ENCODE measurements at places on chromosomes 5 and 9.

- no peak for DNase-seq
Observed at GRCh38 chr5:43192558-43193180, 644 bp downstream of the NIM1K start.

GRCh38 chr5:101932599-101932998 lies 363.5 kb downstream of the SLCO4C1 start:
- no peak for DNase-seq

GRCh38 chr9:130844044-130844451 lies 9.0 kb downstream of the ABL1 start:
- no peak for DNase-seq

DNA sequence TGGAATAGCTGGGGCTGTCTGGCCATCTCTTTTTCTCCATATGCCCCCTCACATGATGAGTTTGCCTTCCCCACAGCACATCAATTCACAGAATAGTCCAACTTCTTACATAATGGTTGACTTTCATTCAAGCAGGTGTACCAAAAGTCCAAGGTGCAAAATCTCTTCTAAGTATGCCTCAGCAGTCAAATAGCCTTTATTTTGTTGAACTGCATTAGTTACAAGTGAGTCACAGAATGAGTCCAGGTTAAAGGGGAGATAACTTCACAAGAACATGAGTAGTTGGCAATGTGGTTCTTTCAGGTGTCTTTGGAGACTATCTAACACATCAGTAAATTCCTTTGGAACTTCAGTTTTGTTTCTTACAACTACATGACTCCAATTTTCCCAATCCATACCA lies 672.5 kb downstream of the PRELID2 start:
- no peak for DNase-seq

GRCh38 chr9:132752877-132753592 lies 82.8 kb downstream of the GTF3C4 start:
- no peak for DNase-seq

DNA sequence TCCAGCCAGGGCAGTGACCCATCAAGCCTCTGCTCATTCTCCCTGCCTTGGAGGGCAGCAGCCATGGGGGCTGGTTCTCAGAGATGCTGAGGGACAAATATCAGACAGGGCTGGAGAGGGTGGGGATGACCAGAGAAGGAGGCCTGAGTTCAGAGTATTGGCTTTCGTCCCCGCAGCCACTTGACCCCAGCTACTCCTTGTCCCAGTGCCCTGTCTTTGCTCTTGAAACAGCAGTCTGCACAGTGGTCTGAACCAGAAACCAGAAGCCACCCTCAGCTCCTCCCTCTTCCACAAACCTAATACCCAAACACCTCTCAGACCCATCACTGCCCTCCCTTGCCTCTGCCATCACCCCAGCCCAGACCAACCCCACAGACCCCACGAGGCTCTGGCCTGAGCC lies 36.3 kb upstream of the SMIM23 start:
- DNase-seq, result no peak

GRCh38 chr5:65152131-65152530 lies 329.6 kb downstream of the ADAMTS6 start:
- no peak for DNase-seq

DNA sequence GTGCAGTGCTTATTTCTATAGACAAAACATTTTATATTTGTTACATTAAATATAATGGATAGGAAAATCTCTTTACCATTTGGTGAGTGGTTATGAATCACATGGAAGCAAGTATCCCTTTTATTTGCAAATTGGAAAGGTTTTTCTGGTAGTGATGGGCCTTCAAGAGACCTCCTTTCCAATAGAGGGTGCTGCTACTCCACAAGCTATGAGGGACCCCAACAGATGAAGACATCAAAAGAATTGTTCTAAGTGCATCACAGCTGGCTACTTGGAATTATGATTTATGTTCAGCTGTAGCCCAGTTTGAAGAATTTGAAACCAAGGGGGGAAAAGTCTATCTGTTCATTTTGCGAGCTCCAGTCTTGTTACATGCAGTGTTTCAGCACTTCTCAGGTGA lies 493.7 kb upstream of the SGCD start:
- DNase-seq, result no peak

GRCh38 chr9:99954819-99955218 lies 48.4 kb downstream of the STX17 start:
- DNase-seq, result no peak

DNA sequence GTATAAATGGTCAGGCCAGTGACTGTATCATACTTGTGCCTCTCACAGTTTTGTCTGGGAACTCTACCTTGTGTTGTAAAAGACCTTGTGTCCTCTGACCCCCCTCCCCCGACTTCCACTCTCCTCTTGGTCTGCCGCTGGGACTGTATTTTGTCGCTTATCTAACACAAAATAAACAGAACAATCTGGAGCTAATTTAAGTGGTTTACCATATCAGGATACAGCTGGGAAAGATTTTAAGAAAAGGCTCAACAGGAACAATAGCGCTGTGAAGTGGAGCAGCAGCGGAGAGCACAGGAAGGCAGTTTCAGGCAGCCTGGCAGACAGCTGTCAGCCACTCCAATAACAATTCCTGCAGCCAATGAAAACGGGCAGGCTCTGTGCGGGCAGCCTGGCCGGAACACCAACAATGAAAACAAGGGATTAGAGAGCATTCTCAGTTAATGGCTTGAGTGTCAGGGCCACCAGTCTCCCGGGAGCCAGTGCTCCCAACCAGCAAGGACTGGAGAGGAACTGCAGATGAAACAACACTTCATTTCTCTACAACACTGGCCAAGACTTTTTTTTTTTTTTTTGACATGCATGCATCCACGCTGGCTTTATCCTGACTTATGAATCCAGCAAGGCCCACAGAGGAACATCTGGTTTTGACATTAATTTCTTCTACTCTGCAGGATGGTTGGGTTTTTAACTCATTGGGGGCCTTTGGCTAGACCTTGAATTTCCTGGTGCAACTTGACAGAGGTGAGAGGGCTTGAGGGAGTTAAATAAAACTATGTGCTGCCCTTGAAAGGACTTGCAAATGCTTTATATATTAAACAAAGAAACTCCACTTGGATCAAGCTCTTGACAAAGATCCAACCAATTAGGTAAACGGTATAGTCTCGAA lies 76.7 kb downstream of the ARSB start:
- DNase-seq, result no peak

DNA sequence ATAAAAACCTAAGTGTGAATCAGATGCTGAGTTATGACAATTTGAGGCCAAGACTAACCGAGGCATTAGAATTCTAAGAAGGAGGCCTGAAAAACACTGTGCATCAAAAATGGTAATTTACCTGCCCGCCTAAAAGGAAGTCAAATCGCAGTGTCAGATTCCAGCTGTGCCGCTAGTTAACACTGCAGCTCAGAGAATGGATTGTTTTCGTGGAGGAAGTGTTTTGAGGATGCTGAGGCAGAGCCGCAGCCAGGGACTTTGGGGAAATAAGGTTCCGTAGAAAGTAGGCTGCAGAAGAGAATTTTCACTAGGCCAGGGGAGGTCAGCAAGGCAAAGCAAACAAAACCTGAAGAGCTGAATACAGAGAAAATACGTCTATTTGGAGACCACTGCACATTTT lies 226.4 kb upstream of the ISL1 start:
- no peak for DNase-seq

- no peak for DNase-seq
Observed at GRCh38 chr5:73231246-73231778, 58.3 kb downstream of the TMEM174 start.

GRCh38 chr9:15349892-15350761 lies 43.1 kb upstream of the TTC39B start:
- DNase-seq, result no peak

GRCh38 chr5:77981820-77982219 lies 205.7 kb upstream of the TBCA start:
- no peak for DNase-seq

DNA sequence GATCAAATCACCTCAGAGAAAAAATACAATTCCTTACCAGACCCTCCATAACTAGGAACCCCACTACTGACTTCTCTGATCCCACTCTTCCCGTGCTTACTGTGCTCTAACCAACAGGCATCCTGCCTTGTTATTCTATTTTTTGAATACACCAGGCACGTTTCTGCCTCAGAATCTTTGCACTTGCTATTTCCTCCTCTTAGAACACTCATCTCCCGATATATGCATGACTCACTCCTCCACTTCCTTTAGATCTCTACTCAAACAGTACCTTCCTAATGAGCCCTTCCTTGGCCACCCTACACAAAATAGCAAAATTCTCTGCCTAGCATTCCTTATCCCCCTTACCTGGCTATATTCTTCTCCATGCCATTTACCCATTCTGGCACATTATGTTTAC lies 43.9 kb downstream of the MAPKAP1 start:
- no peak for DNase-seq

DNA sequence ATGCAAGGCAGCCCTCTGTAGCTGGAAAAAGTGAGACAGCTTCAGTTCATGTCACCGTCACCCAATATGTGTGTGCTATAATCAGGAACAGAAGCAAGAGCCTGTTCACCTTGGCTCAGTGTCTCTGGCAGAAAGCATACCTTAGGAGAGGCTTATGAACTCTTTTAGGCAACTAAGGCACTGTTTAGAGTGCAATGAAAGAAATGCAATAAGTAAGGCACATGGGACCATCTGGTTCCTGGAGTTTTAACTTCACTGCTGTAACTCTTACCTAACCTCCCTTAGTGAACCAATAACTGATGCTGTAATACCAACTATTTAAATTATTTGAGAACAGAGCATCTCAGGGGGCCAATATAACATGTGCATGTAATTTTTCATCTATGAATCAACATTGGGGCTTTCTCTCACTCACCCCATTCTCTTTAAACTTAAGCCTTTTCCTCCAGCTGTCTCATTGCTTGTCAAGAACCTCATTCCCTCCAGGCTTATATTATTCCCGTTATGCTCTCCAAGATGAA lies 32.4 kb downstream of the C9 start:
- DNase-seq, result no peak

GRCh38 chr5:181100121-181100875 lies 30.7 kb downstream of the OR2V1 start:
- no peak for DNase-seq

GRCh38 chr5:156087577-156088110 lies 239.3 kb upstream of the SGCD start:
- DNase-seq, result no peak

- no peak for DNase-seq
Observed at GRCh38 chr5:131939690-131940345, 5.6 kb downstream of the MEIKIN start.

DNA sequence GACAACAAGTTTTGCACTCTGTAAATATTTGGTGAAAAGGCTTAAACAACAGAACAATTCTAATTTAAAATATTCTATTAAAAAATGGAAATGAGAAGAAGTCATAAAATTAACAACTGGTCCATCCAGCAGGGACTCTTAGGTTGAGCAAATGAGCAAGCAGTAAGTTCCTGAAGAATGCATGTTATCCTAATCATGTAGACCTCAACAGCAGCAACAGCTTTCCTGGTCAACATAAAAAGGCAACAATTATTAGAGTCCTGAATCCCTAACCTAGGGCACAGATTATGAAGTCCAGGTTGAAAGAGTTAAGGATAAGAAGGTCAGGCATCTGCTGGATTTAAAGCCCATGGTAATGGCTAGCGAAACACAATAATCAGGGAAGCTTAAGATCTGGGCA lies 120.9 kb downstream of the SSBP2 start:
- no peak for DNase-seq

DNA sequence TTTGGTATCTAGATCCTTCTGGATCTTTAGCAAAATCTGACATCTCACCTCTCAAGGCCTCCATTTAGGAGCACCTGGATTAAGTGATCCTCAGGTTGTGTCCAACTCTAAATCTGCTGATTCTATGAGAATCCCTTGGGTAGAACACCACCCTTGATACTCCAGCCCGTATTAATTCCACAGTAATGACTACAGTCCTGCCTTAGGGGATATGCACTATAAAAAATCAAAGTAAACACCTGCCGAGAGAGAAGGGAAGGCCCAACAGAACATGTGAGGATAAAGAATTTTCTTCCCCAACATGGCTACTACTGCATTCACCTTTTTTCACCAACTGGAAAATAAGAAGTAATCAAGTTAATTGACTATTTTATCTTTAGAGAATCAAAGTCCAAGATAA lies 27.6 kb downstream of the DAP start:
- no peak for DNase-seq

- no peak for DNase-seq
Observed at GRCh38 chr9:36401164-36401740, 1.2 kb upstream of the RNF38 start.

DNA sequence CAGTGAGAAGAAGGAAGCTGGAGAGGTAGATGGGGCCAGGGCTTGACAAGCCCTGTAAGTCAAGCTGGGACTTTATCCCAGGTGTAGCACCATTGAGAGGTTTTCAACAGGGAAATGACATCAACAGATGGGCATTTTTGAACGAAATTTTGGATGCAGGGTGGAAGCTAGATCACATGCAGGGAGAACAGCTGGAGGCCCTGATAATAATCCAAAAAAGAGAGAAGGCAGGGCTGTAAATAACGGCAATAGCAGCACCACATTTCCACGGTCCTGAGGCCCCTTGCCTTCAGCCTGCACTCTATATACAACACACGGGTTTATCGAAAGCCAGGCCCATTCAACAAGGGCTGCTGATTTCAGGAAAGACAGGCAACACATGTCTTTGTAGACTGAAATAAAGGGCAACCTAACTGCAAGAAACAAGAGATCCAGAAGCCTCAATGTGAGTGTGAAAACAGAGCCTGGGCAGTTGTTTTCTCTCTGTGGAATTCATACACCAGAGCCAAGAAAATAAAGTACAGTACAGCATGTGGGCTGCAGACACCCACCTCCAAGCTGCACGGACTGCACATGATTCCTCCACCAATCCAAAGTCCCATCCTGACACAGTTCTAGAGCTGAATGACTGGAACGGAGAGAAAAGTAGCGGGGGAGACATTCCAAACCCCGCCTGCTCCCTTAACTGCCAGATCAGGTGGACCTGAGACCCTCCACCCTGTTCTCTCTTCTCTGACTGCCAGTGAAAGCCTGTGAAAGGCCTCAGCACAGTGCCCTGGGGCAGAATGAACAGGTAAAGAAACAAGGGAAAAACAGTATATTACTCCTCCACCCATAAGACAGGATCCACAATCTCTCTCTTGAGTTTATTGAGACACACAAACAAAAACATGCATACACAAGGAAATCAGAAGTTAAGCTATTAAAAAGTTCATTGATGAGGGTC lies 36.3 kb downstream of the KLHL3 start:
- DNase-seq, result no peak

DNA sequence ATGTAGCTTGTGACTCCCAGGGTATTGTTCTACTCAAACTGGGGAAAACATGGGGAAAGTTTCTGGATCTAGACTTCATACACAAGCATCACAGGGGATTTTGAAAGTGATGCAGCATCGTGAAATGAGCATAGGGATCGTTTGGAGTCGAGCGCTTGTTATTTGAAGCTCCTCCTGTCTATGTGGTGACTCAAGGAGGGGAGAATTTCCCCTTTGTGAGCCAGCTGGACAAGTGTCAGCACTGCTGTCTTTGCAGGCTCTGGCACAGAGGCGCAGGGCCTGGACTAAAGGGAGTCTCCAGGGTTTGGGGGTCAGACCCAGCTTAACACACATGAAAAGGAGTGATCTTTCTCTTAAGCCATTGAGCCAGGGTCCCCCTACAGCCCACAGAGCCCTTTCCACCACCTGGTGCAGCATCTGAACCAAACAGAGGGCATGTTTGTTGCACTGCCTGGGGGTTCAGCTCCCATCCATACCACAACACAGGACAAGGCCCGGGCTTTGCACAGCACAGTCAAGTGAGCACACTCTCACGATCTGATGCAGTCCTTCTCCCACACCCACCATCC lies 51.0 kb downstream of the IRF1 start:
- DNase-seq, result no peak

GRCh38 chr5:6446042-6446441 lies 2.6 kb upstream of the UBE2QL1 start:
- DNase-seq, result no peak

Measured in activated gamma-delta T cell treated with anti-CD3 and anti-CD28 coated beads, Interleukin-2, amount 50 U/mL, for 16 hours (primary cell).